NCI-H146 (cell line): ENCODE measurements at places on chromosomes 7 and 10.

- peak; percentile 28 for DNase-seq
Observed at GRCh38 chr7:67525588-67525987, 529.0 kb downstream of the TYW1 start.

DNA sequence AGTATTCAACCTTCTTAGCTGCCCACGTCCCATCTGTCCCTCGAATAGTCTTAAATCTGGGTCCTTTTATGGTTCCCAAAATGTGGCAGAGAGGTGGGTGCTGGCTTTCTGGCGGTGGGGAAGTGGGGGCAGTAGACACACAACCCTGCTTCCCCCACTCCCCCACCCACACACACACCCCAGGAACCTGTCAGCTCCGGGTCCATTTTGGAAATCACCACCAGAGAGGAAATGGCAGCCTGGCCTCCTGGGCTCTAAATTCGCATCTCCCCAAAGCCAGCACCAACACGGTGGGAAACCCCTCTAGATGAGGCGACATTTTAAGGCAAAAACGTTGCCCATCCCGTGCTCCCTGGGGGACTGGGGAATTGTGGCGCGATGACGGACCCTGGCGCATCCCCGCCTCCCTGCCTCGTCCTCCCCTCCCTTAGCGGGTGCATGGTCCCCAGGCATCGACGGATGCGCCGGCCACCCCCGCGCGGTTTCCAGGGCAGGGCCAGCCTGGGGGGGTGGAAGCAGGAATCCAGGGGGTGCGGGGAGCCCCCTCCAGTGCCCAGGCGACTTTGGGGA is 702 bp downstream of the TMEM130 start:
- no peak for DNase-seq

DNA sequence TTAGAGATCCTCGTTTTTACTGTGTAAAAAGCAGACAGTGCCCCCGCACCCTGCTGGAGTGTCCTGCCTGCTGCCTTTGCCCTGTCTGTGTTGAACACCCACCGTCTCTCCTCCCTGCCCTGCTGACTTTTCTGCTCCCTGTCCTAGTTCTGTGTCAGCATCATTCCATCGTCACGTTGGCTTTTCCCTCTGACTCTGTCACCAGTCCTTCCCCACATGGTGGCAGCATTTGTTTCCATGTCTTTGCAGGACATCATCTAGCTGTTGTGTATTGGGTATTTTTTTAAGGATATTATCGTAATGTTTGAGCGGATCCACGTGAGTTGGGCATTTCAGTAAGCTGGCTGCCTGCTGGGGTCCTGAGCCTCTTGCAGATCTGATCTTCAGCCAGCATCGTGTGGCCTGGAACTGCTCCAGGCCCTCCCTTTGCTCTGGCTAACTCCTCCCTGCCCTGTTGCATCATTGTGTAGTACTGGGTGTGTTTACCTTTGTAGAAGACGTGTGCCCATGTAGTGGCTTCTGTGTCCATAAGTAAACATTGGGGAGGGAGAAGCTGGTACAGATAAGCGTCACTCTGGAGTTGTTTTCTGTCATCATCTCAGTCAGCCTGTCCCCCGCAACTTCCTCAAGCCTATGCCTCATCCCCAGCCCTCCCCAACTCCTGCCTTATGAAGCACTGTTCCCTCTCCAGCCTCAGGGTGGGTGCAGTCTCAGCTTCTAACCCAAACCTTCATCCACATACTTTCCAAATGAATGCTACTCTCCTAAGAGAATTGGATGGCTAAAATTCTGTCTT is 44.3 kb downstream of the TRRAP start:
- DNase-seq = no peak

- no peak for DNase-seq
Observed at GRCh38 chr7:135368416-135369186, 135.0 kb downstream of the STRA8 start.

DNA sequence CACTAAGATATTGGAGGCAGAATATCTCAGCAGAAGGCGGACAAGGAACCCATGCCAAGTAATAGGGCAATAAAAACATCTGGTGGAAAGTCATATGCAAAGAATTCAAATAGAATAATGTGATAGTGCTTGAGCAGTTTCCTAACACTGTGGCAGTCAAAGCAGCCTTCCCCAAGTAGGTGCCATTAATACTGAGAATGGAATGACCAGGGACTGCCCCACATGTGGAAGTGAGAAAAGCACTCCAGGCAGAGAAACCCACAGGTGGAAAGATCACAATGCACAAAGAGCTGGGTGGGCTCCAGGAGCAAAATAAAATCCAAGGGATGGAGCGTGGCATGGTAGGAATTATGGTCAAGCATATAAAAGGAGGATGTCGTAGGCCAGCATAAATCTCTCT is 64.4 kb upstream of the NME8 start:
- no peak for DNase-seq
